ENCODE measurements at places on chromosomes 4 and X.

- DNase-seq = no peak
Observed at GRCh38 chrX:44927398-44927797, 54.4 kb downstream of the KDM6A start.

- no peak for DNase-seq
Observed at GRCh38 chrX:108199691-108200090, 108.1 kb downstream of the ATG4A start.

GRCh38 chr4:119865389-119865788 is 201.3 kb downstream of the MAD2L1 start:
- DNase-seq = no peak

DNA sequence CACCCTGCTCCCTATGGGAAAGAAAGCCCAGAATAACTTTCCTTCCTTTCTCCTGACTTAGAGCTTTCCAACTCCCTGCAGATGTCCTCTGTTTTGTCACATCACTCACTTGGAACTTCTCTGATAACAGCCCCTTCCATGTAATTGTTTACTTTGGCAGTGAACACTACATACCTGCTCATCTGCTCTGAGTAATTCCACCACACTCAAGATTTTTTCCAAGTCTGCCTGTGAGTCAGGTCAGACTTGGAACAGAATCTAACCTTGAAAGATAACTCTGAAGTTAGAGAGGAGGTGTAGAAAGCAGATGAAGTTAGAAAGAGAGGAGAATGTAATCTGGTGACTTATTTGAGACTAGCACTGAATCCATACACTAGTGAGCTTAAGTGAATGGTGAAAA is 7.4 kb downstream of the MAGEB10 start:
- no peak for DNase-seq

- DNase-seq = no peak
Observed at GRCh38 chr4:171281359-171281758, 531.8 kb upstream of the GALNTL6 start.

GRCh38 chr4:146709956-146710355 is 71.3 kb downstream of the POU4F2 start:
- DNase-seq = no peak

DNA sequence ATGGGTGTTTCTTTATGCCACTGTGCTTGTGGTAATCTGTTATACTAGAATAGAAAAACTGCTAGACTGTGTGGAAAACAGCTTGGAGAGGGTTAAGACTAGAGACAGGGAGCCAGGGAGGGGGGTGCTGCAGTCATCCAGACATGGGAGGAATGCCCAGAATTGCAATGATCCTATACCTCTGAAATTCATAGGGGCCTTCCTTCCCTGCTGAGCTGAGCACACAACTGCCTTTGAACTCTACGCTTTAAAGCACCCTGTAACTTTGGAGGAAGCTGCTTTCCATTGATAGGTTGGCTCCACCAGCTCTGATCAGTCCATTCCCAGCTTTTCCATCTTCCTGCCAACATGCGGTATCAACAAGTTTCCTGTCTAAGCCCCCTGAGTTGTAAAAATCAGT is 155.9 kb upstream of the RASGEF1B start:
- DNase-seq = no peak

DNA sequence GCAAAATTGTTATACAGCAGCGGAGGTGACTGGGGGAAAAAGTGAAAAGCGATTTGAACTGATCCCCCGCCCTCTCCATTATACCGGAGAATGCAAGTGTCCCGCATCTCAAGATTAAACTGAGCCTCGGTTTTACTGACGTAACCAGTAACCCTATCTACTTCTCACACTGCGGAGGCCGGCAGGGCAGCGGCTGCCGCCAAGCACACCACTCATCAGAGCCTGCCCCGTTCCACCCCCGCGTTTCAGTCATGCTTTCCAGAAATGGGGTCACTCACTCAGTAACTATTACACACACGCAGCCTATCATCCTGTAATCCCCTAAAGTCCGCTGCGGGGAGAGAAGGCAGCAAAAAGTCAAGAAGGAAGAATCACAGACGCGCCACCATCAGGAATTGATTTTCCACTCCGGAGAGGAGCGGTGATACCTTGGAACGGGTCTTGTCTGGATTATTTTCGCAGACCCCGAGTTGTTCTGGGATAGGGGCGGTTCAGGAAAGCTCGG is 1.4 kb downstream of the RPS6KA3 start:
- peak; percentile 44 for DNase-seq

DNA sequence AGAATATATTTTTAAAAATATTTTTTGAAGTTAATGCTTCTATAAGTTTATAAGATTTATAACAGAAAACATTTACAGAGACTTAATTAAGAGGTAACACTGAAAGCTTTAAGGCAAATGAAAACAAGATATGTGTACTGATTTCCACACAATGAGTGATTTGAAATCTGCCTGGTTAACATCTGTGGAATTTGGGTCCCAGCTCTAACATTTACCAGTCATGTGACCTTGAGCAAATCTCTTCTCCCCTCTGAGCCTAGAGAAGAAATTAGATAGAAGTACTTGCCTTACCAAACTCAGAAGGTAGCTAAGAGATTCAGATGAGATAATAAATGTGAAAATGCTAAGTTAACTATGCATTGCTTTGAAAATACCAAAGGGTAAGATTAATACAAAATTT is 458.8 kb upstream of the LCORL start:
- DNase-seq = no peak

GRCh38 chr4:148060264-148061140 is 328.6 kb downstream of the ARHGAP10 start:
- no peak for DNase-seq

DNA sequence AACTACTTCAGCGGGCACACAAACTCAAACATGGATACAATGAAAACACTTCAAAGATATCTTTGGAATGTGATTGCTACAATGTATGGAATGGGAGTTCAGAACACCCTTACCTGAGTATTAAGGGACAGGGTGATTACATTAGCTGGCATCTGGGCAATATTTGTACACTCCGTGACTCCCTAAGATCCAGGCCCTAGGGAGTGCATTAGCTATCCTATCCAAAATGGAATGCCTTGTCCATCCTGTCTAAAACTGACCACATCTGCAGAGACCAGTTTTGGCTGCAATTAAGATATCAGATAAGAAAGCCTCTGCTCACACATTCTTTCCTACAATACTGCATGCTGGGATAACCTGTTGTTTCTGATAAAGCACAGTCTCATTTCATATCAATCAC is 176.6 kb upstream of the EMCN start:
- DNase-seq = no peak

DNA sequence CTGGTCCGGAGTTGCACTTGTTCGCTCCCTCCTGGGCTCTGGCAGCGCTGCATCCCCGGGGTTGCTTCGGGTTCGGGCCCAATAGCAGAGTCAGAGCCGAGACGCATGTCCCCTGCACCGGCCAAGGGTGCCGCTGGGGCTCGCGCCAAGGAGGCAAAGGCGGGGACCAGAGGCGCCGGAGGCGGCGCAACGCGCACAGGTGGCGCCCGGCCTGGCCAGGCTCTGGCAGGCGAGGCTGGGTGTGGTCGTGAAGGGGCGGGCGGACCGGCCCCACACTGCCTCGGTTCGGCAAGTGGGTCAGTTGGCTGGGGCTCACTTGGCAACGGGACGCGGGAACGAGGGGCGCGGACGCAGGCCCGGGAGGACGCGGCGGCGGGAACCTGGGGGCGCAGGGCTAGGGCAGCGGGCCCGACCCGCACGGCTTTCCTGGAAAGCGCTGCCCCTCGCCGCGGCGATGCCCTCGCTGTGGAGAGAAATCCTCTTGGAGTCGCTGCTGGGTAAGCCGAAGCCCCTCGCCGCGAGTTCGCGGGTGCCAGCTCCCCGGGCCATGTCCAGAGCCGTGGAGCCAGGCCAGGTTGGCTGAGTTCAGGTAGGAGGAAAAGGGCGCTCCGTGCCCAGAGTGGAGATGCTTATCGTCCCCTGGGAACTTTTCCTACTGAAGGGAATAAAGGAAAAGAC is at the start of gene CWH43:
TSS of gene CWH43 (plus strand) at position 300 of the 678 bp plus-strand sequence. CDS start at position 455, 155 bp downstream.
- no peak for DNase-seq

- DNase-seq = no peak
Observed at GRCh38 chr4:31370866-31371465, 650.8 kb downstream of the PCDH7 start.

DNA sequence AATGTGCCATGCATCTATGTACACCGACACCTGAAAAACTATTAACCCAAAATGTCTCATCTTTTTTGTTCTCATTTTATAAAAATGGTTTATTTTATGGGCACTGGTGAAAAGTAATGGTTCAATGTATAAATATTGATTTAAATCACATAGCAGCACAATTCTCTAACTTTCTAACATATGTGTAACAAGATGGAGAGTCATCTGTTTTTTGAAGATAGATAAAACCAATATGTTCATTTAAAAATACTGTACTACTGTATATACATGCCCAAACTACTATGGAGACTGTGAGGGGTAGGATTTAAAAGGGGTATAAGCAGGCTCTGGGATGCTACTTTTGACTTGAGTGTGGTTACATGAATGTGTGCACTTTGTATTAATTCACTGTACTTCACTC is 67.6 kb downstream of the GLRA3 start:
- DNase-seq = no peak

DNA sequence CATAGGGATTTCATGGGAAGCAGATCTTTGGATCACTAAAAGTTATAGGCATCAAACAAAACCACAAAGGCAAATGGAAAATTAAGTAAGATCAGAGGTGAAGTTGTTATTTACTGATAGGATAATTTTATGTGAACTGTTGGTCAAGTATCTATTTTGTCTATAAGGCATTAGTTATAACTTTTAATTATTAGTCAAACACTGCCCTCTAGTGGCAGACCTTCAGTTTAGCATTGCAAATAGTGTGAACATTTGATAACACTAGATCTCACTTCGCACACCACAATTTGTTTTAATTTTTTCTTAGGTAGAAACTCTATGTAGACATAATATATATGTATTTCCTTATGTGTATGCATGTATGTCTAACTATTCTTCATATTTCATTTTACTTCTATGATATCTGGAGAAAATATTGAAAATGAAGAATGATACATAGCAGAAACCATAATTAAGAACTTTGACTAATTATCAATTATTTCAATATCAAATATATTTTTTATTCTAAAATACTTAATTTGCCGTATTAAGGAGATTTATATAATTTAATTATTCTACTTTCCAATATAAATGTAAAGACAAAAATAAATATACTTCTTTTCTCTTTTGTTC is 214.5 kb upstream of the TACR3 start:
- DNase-seq = no peak

DNA sequence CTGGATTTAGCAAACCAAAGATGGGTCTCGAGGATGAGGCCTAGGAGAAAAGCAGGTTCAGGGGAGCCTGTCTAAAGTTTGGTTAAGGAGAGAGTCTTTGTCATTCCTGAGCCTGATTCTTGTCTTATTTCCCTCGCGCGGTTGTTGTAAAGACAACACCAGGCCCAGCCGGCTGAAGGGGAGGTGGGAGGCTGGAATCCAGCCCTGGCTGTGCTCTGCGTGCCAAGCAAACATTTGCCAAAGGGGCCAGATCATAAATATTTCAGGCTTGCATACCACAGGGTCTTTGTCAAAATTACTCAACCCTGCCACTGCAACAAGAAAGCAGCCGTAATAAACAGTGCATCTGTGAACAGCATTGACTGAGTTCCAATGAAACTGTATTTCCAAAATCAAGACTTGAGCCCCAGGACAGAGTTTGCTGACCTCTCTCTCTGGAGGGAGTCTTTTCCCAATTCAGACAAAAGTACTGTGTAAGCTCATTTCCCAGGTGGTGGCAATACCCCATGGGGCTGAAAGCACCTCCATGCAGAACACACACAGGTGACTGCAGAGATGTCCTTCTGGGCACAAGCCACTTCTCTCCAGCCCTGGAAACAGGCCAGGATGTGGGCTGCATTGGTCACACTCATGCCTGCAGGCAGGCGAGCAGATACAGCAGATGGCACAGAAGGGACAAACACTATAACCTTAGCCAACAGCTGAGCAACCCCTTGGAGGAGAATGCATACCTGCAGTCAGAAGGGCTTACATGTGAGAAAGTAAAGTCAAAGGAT is 320.3 kb downstream of the STK32B start:
- DNase-seq = no peak

DNA sequence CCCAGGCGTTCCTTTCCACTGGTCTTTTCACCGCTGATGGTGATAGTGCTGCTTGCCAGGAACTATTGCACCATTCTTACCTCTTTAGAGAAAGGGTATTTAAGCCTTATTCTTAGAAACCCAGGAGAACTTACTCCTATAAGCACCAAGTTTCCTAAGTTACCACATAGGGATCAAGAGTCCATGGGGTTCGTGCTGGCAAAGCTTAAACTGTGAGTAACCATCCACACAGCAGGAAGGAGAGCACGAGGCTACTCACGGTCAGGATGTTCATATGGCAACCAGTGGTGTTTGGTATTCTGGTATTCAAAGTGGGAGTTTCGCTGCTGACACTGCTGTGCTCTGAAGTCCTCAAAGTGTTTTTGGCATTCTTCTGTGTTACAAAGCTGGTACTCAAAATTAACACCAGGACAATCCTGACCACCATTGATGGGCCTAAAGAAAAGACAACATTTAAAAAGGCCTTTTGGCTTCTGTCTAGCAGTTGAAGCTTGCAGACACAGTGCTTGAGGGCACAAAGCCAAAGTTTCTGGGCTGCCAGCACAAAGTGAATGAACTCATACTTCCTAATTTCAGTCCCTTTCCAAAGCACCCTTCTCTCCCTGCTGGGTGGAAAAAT is 256.9 kb downstream of the ADAMTS3 start:
- DNase-seq = no peak

GRCh38 chrX:133968109-133968508 is 17.3 kb downstream of the GPC3 start:
- no peak for DNase-seq

DNA sequence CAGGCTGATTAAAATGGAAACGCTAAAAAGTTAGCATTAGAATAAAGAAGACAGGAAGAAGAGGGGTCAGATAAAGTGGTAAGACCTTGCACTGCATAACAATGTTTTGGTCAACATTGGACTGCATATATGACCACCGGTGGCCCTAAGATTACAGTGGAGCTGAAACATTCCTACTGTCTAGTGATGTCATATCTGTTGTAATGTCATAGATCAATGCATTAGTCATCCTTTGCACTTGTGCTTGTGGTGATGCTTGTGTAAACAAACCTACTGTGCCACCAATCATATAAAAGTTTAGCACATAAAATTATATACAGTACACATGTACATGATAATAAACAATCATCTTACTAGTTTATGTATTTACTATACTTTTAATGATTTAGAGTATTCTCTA is 73.0 kb downstream of the TMEM165 start:
- no peak for DNase-seq

DNA sequence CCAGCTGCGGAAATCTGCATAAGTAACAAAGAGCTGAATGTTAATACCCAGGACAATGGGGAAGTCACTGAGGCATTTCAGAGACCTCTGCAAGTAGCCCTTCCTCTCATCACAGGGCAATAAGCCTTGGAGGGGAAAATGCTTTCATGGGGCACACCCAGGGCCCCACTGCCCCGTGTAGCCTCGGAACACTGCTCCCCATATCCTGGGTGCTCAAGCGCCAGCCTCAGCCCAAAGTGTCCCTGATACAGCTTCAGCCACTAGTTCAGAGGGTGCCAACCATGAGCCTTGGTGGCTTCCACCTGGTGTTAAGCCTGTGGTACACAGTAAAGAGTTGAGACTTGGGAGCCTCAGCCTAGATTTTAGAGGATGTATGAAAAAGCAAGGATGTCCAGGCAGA is 402.8 kb upstream of the CXorf51A start:
- no peak for DNase-seq

- DNase-seq = no peak
Observed at GRCh38 chrX:46984705-46985104, 72.5 kb downstream of the JADE3 start.

GRCh38 chr4:52103319-52103718 is 52.2 kb downstream of the SPATA18 start:
- no peak for DNase-seq

- DNase-seq = no peak
Observed at GRCh38 chr4:140004549-140004895, 149.5 kb downstream of the MAML3 start.

GRCh38 chrX:153770601-153771414 is 6.8 kb downstream of the PLXNB3 start:
- DNase-seq = no peak

Measured in effector memory CD4-positive, alpha-beta T cell (primary cell).